ENCODE measurements at places on chromosomes 2 and 18.

GRCh38 chr2:2764001-2764355, 432.9 kb upstream of the MYT1L start:
- no peak for DNase-seq

GRCh38 chr2:1915746-1916145, 171.4 kb upstream of the PXDN start:
- no peak for DNase-seq

DNA sequence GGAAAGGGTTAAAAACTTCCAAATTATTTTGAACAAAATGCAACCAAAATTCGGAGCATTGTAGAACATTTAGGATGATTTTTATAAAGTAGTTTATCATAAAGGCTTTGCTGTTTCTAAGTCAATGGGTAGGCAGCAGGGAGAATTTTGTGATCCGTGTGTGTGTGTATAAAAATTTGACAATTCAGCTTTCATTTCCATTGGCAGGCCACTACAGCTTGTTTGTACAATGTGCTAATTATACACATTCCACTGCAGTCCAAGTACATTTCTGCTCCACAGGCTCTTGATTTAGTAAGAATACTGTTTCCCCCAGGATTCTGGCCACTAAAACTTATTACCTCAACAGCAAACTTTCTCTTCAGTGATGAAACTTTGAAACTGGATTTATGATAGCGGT, 71.8 kb upstream of the LTBP1 start:
- DNase-seq = no peak

DNA sequence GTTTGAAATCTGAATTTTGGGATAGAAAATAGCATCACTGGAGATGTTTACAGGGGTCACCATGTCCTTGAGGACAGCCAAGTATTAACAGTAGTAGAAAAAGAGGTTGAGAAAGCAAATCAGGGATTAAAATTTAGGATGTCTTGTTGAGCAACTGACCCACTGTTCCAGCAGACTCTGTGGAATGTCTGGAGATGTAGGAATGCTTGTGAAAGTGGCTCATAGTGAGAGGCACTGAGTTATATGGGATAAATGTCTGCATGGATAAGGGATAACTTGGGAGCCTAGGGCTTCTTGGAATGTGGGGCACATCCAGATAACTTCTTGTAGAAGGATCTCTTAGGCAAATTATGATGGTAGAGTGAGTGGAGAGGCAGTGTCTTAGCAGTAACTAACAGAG, 495.0 kb downstream of the TMX3 start:
- DNase-seq = no peak

DNA sequence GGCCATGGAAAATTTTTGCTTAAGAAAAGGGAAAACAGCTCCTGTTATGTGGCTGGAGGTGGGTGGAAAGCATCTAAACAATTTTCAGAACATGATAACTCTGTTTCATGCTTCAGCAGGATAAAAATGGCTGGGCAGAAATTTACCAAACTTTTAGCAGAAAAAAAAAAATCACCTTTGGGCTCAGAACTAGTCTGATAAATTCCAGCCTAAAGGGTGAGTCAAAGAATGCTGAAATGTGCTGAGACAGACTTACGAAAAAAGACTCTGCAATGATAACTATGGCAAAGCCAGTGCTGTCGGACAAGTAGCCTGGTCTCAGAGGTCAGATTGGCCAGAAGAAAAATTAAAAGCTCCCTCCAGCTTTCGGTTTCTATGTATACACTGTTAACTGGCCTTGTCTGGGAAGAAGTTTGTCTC, 123.6 kb downstream of the LRATD1 start:
- no peak for DNase-seq

Data from stimulated activated CD8-positive, alpha-beta memory T cell treated with anti-CD3 and anti-CD28 coated beads, Interleukin-7, amount 100 ng/mL, for 1 hour (primary cell).